ENCODE measurements at places on chromosomes 1 and 21.

DNA sequence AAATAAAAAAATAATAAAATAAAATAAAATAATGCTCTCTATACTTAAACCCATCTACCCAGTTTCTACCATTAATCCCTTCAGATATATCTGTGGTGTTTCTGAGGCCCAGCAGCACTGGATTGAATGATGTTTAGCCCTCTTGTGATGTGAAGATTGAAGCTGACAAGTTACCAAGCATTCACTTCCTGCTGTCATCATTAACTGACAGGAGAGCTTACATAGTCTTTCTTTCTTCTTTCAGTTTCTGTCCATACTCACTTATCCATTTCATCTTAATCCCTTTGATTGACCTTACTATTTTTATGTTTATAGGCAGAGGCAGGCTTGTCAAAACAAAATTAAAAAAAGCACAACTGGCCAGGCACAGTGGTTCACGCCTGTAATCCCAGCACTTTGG is 38.8 kb upstream of the PGD start:
- no peak for DNase-seq

GRCh38 chr1:154735061-154735803 is 127.2 kb upstream of the ADAR start:
- DNase-seq = no peak

- no peak for DNase-seq
These were observed 117.0 kb upstream of the VAV3 start for GRCh38 chr1:108082001-108082400.

- DNase-seq = no peak
These were observed 17.1 kb upstream of the SCMH1 start for GRCh38 chr1:41259221-41259620.

GRCh38 chr1:193747579-193747978 is 561.2 kb upstream of the B3GALT2 start:
- no peak for DNase-seq
